Naive B cell (primary cell): ENCODE measurements at places on chromosomes 5 and 9.

GRCh38 chr9:4070266-4070665 lies 229.6 kb downstream of the GLIS3 start:
- DNase-seq: no peak

- no peak for DNase-seq
Observed at GRCh38 chr9:117278020-117278419, 136.8 kb downstream of the ASTN2 start.

- no peak for DNase-seq
Observed at GRCh38 chr9:86500667-86501435, 146.6 kb upstream of the TUT7 start.

DNA sequence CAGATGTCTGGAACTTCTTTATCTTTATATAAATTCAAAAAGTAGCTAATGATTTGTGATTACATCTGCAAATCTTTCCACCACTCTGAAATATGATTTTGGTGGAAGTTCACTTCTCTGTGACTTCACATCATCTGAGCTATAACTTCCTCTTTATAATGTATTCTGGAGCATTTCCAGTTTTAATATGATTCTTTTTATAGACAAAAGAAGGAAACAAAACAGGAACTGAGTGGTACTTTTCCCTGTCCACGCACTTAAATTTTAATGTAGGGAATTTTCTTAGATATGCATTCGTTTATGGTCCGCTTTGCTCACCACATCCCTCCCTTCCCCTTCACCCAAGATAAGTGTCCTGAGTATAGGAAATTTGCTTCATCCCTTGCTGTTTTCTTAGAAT lies 333.5 kb downstream of the CHSY3 start:
- DNase-seq: no peak

DNA sequence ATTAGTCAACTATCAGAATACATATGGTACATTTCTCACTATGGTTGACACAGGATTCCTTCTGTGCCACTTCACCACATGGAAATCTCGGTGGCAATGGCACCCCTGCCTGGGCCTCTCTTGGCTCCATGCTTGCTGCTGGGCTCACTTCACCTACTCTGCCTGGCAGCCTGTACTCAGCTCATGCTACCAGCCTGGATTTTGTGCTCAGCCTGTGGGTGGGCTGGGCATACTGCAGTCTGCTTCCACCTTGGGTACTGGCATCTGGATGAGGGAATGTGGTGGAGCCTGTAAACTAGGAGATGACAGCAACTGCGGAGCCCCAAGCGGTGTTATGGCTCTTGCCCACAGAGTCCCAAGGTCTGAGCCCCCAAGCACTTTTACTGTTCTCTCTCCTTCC lies 604.1 kb downstream of the MTRR start:
- no peak for DNase-seq

GRCh38 chr5:73513996-73514395 lies 15.8 kb downstream of the BTF3 start:
- no peak for DNase-seq

DNA sequence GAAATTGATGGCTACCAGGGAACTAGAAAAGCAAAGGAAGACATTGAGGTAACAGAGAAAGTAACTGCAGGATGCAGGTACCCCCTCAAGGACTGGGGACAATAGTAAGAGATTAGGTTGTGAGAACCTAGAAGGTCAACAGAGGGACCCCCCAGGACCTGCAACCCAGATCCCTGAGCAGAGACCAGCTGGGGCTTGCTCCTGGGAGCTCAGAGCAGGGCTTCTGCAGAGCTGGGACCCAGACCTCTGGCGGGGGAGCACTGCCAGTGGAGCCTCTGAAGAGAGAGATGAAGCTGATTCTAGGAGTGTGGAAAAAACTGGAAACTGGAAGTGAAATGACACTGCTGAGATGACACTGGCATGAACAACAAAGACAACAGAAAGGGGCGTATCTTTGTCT lies 17.2 kb downstream of the MORN5 start:
- DNase-seq: no peak
